ENCODE measurements at places on chromosomes 6 and 20. TPM values are rescaled to one million over a fixed set of nuclear protein-coding genes. Genes with fewer than 3 reads are reported as not detected.

The COL9A3 gene
- 1.1 TPM for total RNA-seq

The MEI4 gene
- not detected for total RNA-seq

The GSTA2 gene
- total RNA-seq, result not detected

The OR2J3 gene
- not detected for total RNA-seq
